Prostate gland (tissue), 2 donors: ENCODE measurements at places on chromosomes 3 and 15.

DNA sequence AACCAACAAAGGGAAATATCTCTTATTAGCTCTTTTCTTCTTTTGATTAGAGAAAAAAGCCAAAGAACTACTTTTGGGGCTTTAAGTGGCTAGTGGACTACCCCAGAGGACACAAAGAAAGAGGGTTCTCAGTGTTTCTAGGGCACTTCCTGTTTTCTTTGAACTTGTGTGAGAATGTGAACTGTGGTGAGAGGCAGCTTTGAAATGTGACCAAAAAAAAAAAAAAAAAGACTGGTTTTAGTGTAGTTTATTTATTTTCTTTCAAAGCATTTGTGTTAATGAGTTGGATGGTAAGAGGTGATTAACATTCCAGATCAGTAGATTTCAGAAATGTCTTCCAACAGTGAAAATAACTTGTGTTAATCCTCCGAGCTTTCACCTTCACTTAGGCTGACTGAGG lies 32.4 kb downstream of the SELENOT start:
- DNase-seq = no peak

- no peak for DNase-seq
These were observed 115.8 kb downstream of the SRGAP3 start for GRCh38 chr3:9133656-9134055.

DNA sequence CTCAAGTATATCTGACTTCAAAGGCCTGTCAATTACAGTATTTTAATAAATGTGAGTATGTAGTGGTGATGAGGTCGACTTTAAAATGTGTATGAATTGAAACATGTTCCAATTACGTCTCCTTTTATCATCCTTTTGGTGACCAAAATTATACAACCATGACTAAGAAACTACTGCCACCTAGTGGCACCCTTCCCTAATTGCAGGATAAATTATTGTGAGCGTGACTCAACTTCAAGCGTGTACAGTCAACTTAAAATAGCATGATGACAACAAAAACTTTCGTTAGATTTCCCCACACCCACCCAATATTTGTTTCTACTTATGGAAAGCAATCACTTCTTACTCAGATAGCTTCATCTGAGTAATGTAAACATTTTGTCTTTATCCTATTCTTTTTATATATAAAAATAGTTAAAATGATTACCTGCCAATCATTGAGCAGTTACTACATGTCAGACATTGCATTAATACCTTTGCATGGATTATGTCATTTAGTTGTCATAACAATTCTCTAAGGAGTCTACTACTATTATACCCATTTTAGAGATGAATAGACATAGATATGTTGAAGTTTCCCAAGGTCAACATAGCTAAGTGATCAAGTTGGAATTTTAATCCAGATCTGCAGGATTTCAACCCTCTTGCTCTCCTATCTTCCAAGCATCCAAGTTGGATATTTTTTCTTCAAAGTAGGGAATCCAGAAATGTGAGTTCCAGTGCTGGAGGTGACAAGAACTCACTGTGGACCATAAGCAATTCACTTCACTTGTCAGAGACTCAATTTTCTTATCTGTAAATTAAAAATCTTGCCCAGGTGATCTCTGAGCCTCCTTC lies 106.0 kb downstream of the MEX3B start:
- no peak for DNase-seq

- DNase-seq = no peak
These were observed 900.1 kb downstream of the ROBO1 start for GRCh38 chr3:78867409-78868372.

DNA sequence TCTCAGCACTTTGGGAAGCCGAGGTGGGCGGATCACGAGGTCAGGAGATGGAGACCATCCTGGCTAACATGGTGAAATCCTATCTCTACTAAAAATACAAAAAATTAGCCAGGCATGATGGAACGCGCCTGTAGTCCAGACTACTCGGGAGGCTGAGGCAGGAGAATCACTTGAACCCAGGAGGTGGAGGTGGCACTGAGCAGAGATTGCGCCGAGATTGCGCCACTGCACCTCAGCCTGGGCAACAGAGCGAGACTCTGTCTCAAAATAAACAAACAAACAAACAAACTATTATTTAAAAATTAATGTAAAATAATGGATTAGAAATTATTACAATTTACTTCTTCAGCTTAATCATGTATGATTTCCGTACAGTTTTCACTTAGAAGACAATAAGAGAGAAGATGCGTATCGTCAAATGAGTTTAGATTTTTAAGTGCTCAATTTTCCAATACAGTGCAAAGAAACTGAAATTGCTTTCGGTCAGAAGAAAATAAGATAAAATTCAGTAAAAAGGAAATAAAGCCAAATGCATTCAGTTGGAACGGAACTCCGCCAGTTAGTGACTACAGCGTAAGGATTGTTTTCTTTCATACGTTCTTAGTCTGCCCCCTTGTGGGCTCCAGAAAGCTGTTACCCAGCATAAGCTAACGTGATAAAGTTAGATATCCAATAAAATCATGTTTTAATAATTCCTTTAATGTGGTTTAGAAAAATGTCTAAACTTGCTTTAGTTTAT lies 24.8 kb downstream of the AADAC start:
- DNase-seq = peak; percentile 65

DNA sequence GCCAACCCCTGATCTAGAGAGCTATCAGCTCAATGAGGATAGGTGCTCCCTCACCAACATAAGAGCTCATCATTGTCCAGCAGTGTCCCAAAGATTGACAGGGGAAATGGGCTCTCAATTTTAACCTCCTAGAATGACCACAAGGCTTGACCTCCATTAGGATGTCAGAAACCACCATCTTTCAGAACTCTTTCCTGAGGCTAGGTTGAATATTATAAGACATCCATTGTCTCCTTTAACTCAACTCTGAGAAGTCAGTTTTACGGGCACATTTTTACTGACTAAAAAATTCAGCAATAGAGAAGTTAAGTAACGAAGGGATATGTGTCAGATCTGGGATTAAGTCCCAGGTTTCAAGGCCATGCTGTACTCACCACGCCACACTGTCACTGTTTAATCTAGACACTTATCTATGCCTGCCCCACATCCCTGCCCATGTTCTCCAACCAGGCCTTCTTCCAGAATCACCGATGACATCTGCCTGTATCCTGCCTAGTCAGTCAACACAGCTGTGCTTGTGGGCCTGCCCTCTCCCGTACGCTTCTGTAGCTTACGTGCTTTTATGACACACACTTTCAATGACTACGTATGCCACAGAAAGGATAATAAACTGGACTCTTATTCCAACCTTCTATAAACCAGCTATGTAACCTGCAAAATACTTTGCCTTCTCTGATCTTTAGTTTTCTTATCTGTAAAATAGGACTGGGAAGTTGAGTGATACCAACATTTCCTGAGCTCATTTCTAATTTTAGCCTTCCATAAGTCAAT lies 17.1 kb upstream of the MUC13 start:
- DNase-seq = peak; percentile 24
